ENCODE measurements at places on chromosomes 13 and 19.
A peak's percentile ranks its signal among the peaks of the same experiment; 100 is the strongest.

DNA sequence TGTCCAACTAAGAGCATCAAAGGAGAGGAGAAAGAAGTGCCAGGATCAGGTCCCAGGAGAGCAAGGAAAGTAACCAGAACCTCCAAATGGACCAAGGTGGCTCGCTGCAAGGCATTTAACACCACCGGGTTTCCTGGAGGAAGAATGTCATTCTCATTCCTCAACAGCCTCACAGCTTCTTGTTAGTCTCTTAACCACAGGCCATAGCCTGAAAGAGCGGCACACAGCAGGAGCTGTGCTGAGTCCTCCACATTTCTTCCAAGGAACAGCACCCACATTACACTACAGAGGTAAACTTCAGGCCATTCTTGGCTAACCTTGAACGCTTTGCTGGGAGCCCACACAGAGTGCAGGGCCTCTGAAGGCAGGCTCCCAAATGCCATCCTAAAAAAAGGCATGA is 23.6 kb downstream of the DOCK9 start:
- no peak for DNase-seq

DNA sequence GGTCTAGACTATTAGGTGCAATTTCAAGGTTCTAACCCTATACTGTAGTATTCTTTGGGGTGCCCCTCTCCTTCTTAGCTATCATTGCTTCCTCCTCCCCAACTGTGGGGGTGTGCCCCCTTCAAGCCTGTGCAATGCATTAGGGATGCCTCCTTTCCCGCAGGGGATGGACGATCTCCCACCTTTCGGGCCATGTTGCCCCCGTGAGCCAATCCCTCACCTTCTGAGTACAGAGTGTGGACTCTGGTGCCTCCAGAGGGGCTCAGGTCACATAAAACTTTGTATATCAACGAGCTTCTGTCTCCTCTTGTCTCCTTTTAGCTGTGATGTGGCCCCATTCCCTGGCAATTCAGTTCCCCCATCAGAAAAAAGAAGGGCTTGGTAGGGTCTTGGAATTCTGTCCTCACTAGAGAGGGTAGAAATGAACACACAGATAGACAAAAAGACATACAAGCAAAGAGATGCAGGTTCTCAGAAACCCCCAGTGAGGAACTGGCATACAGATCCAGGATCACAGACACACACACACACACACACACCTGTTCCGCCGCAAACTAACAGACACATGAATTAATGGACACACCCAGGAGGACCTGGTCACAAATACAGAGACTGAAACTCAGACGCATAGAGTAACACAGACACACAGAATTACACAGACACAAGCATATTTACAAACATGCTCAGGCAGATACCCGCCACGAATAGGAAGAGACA is 2.5 kb upstream of the HNRNPUL1 start:
- DNase-seq: no peak

GRCh38 chr19:14536926-14537692 is 7.7 kb downstream of the TECR start:
- peak; percentile 90 for DNase-seq

- no peak for DNase-seq
These were observed 10.4 kb upstream of the GP6 start for GRCh38 chr19:55048446-55048845.

DNA sequence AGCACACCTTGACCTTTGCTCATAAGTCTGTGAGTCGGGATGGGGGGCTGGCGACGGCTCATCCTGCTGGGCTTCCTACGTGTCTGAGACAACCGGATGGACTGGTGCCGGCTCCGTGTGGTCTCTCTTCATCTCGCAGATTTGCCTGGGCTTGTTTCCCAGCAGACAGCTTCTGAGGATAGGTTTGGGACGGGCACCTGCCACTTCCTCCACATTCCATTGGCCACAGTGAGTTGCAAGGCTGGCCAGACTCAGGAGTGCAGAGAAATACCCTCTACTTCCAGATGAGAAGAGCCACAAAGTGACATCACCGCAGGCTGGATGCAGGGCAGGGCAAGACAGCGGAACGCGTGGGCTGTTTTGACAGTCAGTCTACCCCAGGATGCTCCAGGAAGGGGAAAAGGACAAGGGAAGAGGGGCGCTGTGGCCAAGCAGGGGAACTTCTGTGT is 48.1 kb downstream of the IRS2 start:
- no peak for DNase-seq

- DNase-seq: no peak
These were observed 56.9 kb upstream of the TEX29 start for GRCh38 chr13:111263566-111263965.

DNA sequence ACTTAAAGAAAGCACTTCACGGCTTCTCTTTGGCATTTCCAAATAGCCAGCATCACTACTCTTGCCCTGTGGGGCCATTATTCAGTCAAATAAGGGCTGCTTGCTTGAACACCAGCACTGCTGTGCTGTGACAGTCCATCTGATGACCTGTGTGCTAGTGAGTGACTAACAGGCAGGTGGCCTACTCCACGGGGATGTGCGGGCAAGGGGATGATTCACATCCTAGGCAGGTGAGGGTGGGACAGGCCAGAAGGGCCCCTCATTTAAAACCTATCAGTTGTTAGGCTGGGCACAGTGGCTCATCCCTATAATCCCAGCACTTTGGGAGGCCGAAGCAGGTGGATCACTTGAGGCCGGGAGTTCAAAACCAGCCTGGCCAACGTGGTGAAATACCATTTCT is 8.2 kb downstream of the CCNE1 start:
- no peak for DNase-seq

GRCh38 chr19:18107235-18107634 is 9.7 kb downstream of the MAST3 start:
- DNase-seq: no peak

DNA sequence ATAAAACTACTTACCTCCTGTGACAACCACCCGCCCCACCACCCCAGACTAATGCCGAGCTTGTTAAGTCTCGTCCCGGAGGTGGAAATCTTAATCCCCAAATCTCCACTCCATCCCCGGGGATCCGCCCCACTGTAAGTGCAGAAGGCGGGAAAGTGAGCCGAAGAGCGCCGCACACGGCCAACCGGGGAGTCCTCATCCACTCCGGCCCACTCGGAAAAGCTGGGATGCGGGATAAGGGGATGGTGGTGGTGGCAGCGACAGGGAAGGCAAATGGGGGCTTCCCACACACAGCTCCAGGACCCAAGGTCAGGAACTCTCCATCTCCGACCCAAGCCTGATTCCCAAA is 621 bp downstream of the FBL start:
- no peak for DNase-seq

DNA sequence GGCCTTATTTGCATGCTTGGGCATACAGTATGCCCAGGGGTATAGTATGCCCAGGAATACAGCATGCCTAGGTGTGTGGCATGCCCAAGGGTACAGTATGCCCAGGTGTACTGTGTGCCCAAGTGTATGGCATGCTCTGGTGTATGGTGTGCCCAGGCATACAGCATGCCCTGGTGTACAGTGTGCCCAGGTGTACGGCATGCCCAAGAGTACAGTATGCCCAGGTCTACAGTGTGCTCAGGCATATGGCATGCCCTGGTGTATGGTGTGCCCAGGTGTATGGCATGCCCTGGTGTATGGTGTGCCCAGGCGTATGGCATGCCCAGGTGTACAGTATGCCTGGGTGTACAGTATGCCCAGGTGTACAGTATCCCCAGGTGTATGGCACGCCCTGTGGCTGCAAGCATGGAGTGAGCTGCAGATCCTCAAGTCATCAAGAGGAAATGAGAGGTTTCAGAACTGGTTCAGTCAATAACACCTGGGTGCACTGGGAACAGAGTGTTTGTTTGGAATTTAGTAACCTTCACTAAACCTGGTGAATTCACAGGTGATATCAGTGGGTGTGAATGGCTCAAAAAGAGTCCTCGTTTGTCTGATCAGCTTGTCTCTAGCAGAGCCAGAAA is 7.8 kb upstream of the C13orf42 start:
- no peak for DNase-seq

DNA sequence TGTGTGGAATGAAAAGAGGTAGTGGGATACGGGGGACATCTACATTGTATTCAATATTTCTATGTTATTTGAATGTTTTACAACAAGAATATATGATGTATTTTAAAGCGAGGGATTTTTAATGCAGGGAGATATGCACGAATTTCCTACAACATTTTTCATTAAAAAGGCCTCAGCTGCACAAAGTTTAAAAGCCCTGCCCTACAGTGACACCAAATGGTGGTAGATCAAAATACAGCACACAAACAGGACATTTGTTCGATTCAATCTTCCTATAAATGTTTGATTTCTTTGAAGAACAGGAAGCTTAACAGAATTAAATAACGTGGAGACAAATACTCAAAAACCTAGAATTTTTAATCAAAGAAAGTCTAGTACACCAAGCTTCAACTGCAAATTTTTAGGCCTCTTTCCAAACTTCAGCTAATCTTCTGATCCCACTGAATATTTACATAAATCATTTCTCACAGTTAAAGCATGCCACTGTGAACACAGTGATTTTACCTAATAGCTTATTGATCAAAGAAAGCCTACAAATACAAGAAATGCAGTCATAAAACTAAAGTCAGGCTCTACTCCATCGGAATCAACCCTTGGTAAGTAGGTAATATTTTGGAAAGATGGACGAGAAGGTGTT is 257.2 kb downstream of the DIAPH3 start:
- DNase-seq: no peak

GRCh38 chr13:84962849-84963248 is 836.4 kb downstream of the SLITRK6 start:
- no peak for DNase-seq

GRCh38 chr19:33029746-33030303 is 34.9 kb downstream of the RHPN2 start:
- DNase-seq: no peak

GRCh38 chr19:47378246-47378645 is 29.1 kb downstream of the DHX34 start:
- no peak for DNase-seq

- no peak for DNase-seq
These were observed 37.2 kb upstream of the C1QTNF9B start for GRCh38 chr13:23934520-23934919.

DNA sequence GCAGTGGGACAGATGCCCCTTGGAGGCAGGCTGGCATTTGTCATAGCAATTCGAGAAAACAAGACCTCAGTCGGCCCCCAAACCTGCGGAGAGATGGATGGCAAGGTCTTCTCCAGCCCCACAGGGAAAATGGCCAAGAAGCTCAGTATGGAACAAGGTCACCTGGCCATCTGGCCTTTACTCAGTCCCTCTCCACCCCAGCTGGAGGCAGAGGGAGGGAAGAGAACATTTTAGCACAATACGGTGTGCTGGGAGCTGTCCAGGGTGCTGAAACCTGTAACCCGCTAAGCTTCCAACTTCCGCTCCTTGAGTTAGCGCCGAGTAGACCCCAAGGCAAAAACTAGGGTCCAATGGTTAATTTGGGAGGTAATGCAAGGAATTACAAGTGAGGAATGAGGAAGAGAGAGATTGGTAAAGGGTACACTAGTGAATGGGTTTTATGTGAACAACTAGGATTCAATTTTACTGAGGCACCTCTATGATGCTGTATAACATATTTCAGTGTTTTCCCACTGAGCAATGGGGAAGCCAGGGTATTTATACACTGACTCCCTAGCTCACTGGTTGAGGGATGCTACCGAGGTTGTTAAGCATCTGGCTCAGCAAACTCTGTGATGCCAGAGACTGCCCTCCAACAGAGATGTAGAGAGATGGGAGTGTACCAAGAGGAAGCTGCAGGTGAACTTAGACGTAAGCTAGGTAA is 64.3 kb downstream of the CACNA1A start:
- DNase-seq: no peak

- DNase-seq: no peak
These were observed 299.7 kb downstream of the TEX29 start for GRCh38 chr13:111620166-111620565.

GRCh38 chr13:80055847-80056246 is 285.1 kb downstream of the SPRY2 start:
- DNase-seq: no peak

DNA sequence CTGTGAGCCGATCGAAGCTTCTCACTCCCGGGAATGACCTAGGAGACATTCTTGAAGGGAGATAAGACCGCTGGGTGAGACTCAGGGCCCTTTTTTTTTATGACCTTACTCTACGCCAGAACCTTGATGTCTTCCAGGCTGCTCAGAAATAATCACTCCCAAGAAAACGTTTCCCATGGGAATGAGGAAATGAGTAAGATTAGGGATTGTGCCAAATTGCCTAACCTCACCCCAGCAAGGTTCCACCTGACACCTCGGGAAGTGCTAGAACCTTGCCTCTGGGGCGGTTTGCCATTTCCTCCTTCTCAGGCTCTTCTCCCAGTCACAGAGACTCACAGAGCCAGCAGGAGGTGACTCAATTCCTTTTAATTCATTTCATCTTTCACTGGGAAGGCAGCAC is 2.3 kb downstream of the SLC46A3 start:
- no peak for DNase-seq

DNA sequence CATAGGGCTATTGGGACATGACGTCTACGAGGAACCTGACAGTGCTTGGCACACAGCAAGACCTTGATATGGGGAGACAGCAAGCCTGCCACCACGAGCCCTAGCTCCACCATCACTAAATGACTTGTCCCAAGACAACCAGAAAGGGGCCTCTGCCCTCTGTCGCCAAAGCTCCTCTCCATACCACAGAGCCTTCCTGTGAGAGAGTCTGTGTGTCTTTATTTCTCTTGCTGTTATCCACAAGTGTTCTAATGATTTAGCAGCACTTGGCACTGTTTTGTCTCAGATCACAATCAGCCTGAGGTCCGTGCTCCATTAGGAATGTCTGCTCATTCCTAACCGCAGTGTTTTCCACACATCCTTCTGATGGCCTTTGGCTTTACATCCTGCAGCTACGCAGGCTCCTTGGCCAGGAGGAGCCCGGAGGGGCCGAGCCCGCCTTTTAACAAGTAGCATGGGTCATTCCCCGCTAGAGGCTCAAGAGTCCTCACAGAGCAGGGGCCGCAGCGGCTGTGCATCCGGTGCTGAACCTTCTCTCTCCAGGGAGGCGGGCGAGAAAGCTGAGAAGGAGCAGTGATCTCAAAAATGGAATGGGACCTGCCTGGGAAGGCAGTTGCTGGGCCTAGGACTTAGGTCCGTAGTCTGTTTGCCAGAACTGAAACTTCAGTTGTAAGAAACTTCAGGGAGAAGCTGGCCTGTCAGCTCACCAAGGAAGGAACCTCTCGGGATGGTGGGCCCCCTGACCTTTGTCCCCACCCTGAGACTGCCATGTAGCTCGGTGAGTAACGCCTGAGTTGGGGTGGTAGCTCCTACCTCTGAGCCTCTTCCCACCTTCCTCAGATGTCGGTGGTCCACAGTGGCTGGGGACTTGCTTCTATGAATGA is 61.1 kb upstream of the HMGB1 start:
- no peak for DNase-seq

All from iPS DF 6.9 (cell line).